ENCODE measurements at places on chromosomes 7 and 10.

DNA sequence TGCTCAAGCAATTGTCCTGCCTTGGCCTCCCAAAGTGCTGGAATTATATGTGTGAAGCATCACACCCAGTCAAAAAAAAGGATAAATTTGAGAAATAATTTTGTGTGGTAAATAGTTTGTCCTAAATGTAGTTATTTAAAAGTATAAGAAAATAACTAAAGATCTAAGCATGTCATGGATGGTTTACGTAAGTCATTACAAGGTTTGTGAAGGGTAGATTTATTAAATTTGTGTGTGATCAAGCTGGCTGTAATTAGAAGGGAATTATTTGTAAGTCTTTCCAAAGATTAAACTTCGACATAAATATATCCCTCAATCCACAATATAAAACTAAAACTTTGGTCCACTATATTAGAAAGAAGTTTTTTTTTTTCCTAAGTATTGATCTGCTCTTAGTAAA is 28.6 kb downstream of the ORC5 start:
- DNase-seq: no peak

- DNase-seq: no peak
These were observed 100.4 kb upstream of the DNAJC1 start for GRCh38 chr10:22103701-22104470.

DNA sequence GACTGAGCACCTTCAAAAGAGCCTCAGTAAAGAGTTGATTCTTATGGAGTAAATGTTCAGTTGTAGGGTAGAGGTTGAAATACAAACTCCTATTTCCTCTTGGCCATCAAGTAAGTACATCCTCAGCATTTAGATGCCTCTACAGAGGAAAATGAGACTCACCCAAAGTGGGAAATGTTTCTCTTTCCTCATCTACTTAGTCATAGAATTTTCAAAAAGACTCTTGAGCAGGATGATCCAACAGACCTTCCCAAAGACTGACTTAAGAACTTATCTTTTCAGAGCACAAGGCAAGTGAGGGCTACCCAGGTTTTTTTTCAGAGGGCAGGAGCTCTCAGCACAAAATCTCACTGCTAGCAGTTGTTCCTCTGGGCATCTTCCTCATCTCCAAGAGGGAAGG is 449.1 kb downstream of the KCNMA1 start:
- DNase-seq: no peak

DNA sequence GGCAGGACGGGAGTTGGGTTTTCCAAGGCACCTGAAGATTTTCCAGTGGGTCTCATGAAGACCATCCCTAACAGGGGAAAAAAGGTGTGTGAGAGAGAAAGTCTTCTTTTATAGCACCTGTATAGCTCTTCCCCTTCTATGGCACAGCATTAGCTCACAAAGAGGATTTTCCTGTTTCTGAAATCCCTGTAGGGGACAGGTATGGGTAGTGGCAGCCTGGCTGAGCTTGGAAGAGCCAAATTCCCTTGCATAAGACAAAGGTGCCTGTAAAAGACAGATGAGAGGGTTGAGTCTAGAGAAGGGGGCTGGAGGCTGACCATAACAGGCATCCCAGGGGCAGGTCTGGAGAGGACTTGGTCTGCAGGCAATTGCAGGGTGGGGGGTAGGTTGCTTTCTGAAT is 63.7 kb downstream of the COL13A1 start:
- DNase-seq: no peak

GRCh38 chr10:24396396-24396795 is 187.5 kb downstream of the KIAA1217 start:
- no peak for DNase-seq

- no peak for DNase-seq
These were observed 1297.2 kb upstream of the LRRTM3 start for GRCh38 chr10:65628493-65629139.

- DNase-seq: peak; percentile 63
These were observed 809 bp downstream of the C10orf143 start for GRCh38 chr10:130109796-130110245.

- DNase-seq: no peak
These were observed 48.6 kb upstream of the ADO start for GRCh38 chr10:62755662-62756653.

DNA sequence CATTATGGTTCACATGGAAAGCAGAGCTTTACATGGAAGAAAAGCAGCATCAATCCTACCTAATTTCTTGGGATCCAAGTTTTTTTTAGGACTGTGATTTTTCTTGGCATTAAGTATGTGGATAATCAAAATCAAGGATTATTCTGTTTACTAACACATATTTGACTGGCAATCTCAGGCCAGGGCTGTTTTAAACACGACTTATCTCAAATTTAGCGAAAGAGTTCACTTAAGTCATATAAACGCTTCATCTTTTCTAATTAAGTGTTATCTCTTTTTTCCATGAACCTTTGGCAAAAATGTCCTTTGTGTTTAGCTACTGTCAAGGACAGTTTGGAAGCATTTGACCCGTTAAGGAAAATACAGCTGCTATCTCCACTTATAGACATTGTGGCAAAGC is 92.0 kb downstream of the GNAI1 start:
- DNase-seq: no peak

DNA sequence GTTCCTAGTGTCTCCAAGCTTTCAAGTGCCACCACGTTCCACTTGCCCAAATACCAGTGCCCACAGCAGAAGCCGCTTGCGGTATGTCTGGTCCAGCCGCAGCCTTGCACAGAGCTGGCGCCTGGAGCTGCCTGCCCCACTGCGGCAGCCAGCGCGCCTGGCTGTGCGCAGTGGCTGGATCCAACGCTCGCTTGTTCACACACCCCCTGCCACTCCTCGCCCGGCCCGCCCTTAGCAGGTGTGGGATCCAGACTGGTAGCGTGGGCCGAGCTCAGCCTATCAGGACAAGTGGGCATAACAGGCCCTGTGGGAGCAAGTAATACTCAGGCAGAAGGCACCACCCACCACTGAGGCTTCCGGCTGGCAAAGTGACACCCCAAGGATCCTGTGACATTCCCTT is 294.4 kb downstream of the GRM8 start:
- no peak for DNase-seq

GRCh38 chr10:43055217-43055616 is 21.7 kb upstream of the RET start:
- DNase-seq: no peak

DNA sequence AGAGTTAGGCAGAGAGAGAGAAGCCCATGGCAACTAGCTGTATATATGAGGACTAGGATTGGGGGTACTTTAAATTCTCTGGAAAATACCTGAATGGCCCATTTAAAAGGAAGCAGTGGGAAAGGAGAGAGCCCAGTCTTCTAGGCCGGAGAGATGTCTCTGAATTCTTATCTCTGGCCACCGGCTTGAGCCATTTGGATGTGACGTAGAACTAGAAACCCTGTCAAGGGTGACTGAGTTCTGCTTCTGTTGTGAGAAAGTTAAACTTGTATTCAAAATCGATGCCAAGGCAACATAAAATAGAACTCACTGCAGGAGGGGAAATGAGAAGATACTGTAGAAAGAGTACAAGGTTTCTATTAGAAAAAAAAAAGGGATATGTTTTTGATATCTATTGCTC is 6.3 kb upstream of the GSTK1 start:
- DNase-seq: no peak

DNA sequence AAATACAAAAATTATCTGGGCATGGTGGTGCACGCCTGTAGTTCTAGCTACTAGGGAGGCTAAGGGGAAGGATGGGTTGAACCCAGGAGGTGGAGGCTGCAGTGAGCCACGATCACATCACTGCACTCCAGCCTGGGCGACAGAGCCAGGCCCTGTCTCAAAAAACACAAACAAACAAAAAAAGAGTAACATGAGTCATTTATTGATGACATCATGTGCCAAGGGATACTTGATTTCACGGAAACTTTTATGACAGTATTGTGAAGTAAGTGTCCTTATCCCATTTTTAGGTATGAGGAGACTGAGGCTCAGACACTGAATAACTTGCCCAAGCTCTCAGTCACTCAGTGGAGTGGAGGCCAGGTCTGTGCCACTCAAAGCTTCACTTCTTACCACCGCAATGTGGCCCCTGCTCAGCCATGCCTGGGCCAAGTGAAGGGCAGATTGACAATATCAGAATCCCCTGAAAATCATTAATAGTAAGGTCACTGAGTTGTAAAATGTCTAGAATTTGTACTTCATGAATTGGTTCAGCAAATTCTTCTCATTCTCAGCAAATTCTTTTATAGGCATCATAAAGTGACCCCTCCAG is 36.5 kb downstream of the EMX2 start:
- no peak for DNase-seq

DNA sequence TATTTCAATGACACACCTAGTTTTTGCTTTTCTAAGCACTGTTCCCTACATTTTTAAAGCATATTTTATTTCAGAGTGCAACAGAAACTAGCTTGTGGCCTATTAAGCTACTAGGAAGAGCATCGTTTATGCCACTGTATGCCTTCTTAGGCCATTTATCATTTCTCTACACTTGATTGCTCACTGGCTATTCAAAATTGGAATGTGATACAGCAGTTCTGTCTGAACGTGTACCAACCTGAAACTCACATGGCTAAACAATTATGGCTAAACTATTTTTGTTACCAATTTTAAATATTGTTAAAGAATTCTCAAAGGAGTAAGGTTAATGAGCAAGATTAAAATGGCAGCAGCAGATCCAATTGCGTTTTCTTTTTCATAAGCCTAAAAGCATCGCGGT is 105.2 kb downstream of the GSAP start:
- DNase-seq: no peak

DNA sequence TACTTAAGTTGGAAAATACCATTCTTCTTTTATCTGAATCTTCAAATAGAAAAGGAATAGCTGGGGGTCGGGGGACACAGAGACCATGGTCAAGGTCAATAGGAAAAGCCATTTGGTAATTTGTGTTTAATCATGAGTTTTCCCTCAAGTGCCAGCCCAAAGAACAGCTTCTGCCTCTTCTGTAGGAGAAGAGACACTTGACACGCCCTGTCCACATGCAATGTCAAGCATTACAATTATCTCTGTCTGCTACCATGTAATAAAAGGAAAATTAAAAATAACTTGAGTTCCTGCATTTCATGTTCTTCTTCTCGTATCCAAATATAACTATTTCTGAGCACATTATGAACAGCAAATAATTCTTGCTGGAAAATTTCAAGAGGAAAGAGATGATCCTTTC is 241.7 kb downstream of the IPMK start:
- no peak for DNase-seq

GRCh38 chr7:90597563-90598253 is 1.6 kb downstream of the CDK14 start:
- no peak for DNase-seq

DNA sequence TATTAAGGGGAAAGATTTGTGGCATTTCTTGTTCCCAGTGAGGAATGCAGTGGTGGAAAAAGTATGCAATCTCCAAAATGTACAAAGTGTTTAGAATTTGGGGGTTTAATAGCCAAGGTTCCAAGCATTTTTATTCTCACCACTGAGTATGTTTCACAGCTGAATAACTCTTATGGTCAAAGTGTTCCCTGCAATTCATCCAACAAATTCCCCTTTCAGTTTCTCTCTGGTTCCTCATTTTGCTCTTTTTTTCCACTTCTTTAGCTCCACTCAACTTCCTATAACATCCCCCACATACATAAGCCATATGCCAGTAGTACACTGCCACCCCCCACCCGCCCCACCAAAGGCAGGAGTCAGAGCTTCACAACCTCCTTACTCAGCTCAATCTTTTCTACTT is 4.6 kb downstream of the HECW1 start:
- no peak for DNase-seq

DNA sequence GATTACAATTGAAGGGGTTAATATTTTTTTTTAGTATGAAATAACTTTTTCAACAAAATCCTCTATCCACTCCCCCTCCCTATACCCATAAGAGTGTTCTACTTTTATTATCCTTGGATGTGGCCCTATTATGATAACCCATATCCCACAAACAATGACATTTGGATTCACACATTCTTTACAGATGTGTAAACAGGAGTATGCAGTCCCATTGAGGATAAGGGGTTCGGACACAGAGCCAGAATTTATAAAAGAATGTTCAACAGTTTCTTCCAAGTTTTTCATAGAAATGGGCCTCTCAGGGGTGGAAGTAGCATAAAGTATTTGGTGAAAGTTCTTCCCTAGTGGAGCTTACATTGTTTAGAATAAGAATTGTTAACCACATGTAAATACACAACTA is 16.1 kb upstream of the PCLO start:
- DNase-seq: no peak

DNA sequence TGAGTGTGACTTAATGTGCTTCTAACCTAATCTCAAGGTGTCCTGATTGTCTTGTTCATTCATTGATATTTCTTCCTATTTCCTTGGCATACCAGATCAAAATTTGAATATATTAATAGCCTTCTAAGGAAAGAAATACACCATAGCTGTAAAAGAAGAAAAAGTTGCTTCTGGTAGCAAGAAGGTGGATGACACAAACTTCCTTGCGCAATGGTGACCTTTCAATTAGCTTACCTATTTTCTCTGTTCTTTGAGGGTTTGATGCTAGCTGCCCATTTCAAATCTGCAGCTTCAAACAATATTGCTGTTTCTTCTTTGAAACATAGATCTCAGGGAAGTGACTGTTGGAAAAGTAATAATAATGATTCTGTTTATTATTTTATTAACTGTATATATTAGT is 108.8 kb downstream of the ADAM22 start:
- DNase-seq: no peak

DNA sequence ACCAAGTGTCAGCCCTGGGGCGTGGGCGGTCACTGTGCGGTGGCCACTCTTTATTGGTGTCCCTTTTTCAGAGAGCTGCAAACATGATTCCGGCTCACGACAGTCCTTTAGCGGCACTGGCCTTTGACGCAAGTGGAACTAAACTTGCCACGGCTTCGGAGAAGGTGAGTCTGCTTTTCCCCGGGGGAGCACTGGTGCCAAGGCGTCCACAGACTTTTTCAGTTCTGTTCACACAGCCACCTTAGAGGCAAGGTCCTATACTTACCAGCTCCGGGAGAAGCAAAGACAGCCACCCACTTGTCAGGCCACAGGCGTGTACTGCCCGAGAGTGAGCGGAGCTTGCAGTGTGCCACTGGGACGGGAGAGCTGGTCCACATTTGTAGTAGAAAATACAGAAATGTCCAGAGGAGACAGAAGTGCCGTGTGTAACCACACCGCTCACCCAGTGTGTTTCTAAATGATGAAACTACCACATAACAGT is 27.9 kb downstream of the WIPI2 start:
- no peak for DNase-seq

- no peak for DNase-seq
These were observed 42.8 kb downstream of the CTTNBP2 start for GRCh38 chr7:117830422-117830954.

GRCh38 chr7:155811895-155812761 is at the start of gene SHH:
Gene SHH (minus strand): TSS chr7:155812463. CDS start chr7:155812122, 341 bp downstream.
- no peak for DNase-seq

DNA sequence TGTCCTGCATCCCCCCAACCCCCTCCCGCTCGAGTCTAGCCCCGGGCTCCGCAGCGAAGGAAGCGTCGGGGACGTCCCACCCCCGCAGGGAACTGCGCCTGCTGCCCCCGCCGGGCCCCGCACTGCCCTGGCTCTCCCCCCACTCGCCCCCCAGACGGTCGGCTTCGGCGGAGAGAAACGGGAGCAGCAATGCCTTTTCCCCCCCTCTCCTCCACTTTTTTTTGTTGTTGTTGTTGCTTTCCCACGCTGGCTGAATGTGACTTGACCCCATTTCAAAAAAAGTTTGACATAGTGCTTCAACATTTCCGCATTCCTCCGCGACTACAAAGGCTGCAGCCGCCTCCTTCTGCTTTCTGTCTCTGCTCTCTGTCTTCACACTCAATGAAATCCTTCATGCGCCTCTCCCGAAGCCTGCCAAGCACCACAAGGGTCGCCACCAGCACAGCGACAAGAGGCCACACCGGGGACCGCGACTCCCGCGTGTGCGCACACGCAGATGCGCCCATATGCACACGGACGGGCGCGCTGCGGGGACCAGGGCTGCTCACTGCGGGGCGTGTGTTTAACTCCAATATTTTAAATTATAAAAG is 1.0 kb downstream of the CDK6 start:
- DNase-seq: no peak

GRCh38 chr10:100985336-100985735 is 2.0 kb downstream of the MRPL43 start:
- no peak for DNase-seq
